DMS153 (cell line): ENCODE measurements at places on chromosomes 3 and 15.

DNA sequence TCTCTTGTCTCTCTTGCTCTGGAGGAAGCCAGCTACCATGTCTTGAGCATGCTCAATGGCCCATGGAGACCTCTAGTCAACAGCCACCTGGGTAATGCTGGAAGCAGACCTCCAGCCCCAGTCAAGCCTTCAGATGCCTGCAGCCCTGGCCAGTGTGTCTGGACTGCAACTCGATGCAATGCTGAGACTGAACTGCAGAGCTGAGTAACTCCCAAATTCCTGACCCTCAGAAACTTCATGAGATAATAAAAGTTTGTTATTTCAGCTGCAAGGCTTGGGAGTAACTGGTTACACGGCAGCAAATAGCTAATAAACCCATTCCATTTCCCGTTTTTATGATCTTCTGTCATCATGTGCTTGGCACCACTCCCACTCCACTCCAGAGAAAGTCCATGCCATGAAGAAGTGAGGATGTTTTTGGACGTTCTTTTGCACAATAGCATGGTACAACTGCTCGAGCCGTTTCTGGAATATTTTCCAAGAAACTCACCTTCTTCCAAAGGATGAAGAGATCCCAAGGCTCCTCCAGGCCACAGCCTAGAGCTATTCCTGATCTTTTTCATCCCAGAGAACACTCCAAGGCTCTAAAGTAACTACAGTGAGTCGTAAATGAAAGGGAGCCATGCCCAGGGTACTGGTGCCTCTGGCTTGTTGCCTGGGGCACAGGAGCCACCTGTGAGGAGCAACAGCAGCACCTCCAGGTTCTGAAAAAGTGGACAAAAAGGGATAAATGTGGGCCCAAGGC is 72.0 kb upstream of the KLF13 start:
- DNase-seq = no peak

- DNase-seq = no peak
Observed at GRCh38 chr3:13626915-13627460, 78.1 kb downstream of the FBLN2 start.

DNA sequence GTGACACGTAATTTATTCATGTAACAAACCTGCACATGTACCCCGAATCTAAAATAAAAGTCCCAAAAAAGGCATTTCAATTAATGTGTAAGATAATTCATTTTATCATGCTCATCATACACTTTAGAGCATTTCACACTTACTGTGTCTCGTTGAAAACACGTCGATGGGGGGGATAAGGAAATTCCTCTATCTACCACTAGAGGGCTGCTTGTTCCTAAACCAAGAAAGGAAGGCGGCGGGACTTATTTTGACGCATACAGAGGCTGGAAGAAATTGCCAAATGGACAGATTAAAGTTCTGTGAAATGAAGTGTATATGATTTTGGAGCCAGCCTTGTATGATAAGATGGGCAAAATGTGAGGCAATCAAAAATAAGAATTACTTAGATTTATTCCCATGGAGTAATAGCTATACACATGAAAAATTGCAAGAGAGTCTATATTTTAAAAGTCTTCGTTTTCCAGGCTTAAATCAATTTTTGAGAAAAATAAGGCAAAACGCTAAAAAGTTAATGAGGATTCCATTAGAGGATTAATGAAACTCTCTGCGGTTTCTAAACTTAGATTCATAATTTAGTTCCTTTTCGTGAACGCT is 346.8 kb downstream of the CNTN3 start:
- DNase-seq = no peak

GRCh38 chr3:109081746-109082510 is 36.0 kb downstream of the MORC1 start:
- no peak for DNase-seq

DNA sequence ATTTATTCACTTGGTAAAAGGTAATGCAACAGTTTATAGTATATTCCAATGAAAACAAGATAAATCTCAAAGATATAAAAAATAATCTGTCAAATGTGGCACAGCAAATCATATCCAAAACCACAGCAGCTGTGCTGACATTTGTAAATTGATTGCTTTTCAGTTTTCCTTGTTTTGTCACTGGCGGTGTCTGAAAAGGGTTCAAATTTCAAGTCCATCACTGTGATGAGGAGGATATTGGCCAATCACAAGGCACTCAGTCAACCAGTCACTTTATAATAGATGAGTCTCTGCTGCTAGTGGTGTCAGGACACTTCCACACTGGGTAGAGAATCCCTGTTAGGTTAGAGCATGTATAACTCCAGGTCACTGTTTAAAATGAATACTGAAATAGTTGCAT is 154.8 kb downstream of the SLC9A9 start:
- no peak for DNase-seq

DNA sequence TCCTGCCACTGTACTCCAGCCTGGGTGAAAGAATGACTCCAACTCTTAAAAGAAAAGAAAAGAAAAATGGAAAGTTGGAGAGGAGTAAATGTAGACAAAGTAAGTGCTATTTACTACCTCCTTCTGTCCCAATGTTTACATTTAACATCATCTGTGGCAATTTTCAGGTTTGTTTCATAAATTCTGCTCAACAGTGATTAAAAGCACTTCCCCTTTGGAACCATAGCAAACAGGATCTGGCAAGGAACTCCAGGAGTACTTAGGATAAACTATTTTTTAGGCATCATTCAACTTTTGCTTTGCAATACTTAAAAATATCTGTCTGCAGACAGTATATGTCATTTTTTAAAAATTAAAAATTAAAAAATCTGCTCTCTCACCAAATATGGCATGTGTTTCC is 5.5 kb upstream of the CX3CR1 start:
- no peak for DNase-seq

- DNase-seq = no peak
Observed at GRCh38 chr3:62073038-62073437, 300.3 kb downstream of the FEZF2 start.

DNA sequence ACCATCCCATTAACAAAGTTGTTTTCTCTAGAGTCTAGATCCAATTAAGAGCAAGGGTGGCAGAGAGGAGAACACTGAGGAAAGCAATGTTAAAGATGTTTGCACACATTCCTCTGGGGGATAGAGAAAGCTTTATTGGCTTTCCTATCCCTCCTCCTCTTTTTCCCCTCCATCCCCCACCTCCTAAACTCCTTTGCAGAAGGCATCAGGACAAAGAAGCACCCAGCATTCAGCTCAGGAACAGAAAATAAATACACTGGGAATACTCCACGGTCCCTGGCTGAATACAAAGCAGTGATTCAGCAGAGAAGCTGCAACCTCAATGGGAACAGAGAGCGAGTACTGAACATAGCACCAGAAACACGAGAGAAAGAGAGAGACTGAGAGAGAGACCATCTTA is 21.9 kb downstream of the LSAMP start:
- peak; percentile 54 for DNase-seq

- no peak for DNase-seq
Observed at GRCh38 chr3:81911221-81911620, 149.8 kb upstream of the GBE1 start.

DNA sequence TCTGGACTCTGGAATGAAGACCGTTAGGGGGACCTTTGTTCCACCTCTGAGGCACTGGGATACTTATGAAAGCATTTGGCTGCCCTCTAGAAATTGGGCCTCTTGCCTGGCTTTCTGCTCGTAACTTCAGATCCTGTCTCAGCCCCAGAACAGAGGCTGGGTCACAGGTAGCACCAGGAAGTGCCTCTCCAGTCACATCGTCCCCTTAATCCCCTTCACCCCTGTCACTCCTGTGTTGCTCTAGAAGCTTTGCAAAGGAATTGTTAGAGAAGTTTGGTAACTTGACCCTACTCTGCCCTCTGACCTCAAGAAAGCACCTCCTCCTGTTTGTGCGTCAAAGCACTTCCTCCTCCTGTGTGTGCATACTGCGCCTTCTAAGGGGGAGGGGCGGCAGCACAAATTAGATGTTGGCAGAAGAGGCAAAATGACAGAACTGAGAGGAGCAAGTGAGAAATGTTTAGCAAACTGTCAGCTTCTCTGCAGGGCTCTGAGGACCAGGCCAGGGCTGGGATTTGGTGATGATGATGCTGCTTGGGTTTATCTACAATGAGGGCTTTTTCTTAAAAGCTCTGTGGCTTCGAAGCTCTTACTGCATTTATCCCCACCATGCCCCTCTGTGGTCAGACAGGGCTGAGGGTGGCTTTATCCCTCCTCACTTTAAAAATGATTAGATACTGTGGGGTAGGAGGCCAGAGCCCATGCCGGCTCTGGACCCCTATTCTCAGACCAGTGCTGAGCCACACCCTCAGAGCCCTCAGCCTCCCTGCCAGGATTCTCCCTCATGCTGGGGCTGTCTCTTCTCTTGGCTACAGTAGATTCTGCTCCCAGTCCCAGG is 76.2 kb downstream of the LARS2 start:
- DNase-seq = no peak

DNA sequence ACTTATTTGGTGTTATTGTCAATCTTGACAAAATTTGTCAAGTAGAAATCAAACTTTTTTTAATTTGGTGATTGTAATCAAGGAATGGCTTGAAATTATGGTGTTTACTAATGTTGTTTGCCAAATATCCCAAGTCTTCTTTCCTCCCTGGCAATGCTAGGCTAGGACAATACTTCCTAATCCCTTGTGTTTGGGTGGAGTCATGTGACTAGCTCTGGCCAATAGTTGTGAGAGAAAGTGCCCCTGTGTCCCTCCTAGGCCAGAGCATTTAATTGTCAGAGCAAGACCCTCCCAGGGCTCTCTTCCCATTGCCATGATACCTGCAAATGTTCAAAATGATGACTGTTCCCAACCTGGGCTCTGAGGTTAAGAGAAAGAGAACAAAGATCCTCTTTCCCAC is 132.7 kb downstream of the ANXA2 start:
- no peak for DNase-seq
